ENCODE measurements at places on chromosomes 2 and 18. TPM values are rescaled to one million over a fixed set of nuclear protein-coding genes. Genes with fewer than 3 reads are reported as not detected.
A peak's percentile ranks its signal among the peaks of the same experiment; 100 is the strongest.

DNA sequence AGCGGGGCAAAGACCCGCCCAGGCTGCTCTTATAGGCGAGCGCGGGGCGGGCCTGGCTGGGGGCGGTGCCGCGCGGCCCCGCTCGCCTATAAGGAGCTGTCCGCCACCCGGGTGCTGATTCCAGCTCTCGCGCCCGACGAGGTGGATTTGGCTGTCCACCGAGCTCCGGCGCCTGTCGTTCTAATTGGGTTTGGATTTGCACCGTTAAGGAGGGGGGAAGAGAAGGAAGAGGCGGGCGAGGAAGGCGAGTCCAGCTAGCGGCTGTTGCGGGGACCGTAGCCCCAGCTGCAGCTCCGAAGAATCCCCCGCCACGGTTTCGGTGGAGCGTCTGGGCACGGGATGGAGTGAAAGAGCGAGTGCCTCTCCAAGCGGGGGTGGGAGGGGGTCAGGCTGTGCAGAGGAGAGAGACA lies at the start of gene CNTNAP5:
TSS of gene CNTNAP5 (plus strand) at position 117 of the 410 bp plus-strand sequence. CDS start 364 bp downstream, outside the sequence.
- DNase-seq = no peak

SERPINB4 gene
- not detected for polyA plus RNA-seq

- no peak for DNase-seq
Observed at GRCh38 chr18:68568364-68569155, 146.3 kb downstream of the TMX3 start.

DNA sequence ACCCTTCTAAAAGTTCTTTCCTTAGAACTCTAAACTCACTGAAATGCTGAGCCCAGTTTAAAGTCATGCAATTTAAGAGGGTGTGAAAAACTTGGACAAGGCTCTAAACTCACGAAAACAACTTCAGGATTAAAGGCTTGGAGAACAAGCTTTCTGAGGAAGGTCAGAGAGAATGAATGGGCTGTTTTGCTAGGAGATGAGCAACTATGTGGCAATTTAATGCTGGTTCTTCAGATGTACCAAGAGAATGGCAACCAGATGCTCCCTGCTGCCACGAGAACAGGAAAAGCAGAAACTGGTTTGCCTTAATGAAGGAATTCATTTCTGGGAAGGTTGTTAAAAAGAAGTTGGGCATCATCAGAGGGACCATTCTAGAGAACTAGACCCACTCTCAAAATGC lies 77.8 kb upstream of the PMAIP1 start:
- DNase-seq = no peak

DNA sequence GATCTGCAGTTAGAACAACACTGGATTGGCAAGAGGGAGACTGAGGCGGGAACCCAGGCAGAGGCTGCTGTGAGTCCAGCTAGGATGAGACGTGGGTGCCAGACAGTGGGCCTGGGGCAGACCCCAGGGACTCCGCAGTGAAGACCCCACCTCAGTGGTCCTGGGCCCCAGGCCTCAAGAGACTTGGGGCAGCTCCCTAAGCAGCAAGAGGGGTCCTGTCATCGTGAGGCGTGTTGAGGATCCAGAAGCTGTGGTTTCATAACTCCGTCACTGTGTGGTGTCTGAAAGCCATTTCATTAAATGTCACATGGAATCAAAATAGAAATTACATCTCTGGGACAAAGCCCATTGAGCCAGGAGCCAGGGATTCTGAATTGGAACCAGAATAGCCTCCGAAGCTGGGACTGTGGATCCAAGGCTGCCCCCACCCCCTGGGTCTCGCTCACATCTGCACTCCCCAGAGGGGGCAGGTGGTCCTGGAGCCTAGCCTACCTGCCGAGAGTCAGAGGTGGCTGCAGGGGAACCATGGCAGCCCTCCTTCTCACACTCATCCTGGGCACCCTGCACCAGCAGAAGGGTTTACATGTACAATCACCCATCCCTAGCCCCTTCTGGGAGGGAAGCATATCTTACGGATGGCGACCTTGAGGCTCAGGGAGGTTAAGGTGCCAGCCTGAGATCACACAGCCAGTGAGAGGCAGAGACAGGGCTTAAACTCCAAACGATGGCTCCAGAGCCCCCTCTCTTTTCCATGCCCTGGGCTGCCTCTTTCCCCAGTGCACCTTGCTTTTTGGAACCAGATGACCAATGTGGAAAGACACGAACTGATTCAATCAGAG lies 23.2 kb downstream of the RRM2 start:
- no peak for DNase-seq

ABCG5 gene
- polyA plus RNA-seq = 0.05 TPM

- DNase-seq = peak; percentile 59
Observed at GRCh38 chr2:150538651-150539201, 51.3 kb upstream of the RND3 start.

GRCh38 chr18:34493566-34494358 lies 216.3 kb upstream of the DTNA start:
- DNase-seq = no peak

DNA sequence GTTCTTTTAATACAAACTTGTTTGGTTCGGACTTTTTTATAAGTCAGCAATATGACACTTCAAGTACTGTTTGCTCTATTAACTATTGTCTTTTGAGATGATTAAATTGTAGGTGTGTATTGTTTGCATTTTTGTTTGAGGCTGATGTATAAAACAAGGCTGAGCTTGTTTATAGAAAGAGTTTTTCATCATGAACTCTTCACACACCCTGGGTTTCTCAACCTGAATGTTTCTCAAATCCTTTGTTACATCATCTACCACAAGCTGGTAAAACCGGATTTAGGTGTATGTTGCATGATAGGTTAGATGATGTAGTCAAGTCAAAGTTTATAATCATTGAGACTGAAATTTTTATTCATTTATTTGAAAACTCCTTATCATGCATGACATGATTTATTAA lies 335.2 kb upstream of the LRATD1 start:
- DNase-seq = no peak

DNA sequence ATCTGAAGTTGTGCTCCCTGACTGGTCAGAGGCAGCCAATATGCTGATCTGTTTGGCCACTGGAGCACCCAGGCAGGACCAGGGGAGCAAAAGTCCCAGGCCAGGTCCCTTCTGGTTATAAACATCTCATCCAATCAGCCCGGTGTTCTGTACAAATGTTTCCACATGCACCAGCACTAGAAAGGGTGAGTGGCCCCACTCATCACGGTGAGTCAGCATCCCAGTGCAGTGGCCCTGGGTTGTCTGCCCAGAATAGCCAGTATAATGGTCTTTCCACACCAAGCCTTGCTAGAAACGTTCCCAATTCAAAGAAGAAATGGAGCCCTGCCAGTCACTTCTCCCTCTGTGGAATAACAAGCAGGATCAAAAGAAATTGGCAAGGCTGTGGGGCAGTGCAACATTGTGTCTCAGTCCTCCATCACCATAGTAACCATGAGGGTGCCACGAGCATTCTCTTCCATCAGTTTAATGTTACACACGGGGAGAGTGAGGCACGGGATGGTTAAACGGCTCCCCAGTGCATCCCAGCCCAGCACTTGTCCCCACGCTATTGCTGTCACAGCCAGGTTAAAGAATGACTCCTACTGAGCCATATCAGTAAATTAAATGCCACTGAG lies 174.9 kb downstream of the SEPTIN10 start:
- no peak for DNase-seq

GRCh38 chr2:46865181-46865970 lies 50.2 kb downstream of the MCFD2 start:
- no peak for DNase-seq

FSHR gene
- 0.43 TPM for polyA plus RNA-seq

LOXHD1 gene
- polyA plus RNA-seq = 3.2 TPM

- no peak for DNase-seq
Observed at GRCh38 chr2:219638948-219639755, 11.7 kb downstream of the SLC4A3 start.

GRCh38 chr2:57890464-57890863 lies 156.1 kb upstream of the VRK2 start:
- DNase-seq = no peak

GRCh38 chr2:119476301-119477112 lies 44.9 kb downstream of the TMEM37 start:
- no peak for DNase-seq

CTDSP1 gene
- 95.5 TPM for polyA plus RNA-seq

- no peak for DNase-seq
Observed at GRCh38 chr2:47598476-47598875, 184.5 kb upstream of the MSH6 start.

DNA sequence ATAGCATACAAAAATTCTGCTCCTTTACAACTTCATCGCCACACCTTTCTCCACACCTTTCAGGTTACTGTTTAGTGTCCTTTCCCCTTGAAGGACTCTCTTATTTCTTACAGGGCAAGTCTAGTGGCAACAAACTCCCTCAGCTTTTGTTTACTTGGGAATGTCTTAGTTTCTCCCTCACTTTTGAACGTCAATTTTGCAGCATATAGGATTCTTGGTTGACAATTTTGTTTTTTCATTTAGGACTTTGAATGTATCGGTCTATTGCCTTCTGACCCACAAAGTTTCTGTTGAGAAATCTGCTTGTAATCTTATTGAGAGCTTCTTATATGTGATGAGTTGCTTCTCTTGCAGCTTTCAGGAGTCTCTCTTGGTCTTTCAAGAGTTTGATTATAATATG lies 43.5 kb downstream of the SLC39A10 start:
- DNase-seq = no peak

XIRP2 gene
- polyA plus RNA-seq = 201 TPM

RIT2 gene
- not detected for polyA plus RNA-seq

DNA sequence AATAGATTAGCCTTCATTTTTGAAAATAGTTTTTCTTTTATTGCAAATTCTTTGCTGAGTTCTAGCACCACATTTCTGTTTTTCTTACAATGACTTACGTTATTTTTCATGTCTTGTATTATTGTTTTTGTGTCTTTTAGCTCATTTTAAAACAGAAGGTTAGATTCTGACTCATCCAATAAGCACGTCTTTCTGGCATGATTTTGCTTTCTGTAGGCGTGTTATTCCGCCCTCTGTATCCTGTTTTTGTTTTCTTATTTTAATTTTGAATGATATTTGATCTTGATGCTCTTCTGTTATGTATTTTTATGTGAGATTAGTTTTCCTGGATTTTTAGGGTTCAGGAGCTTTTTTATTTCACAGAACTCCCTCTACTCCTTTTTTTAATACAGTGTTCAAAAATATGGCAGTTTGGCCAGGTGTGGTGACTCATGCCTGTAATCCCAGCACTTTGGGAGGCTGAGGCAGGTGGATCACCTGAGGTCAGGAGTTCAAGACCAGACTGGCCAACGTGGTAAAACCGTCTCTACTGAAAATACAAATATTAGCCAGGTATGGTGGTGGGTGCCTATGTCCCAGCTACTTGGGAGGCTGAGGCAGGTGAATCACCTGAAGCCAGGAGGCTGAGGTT lies 145.0 kb downstream of the CLIP4 start:
- no peak for DNase-seq

RNPEPL1 gene
- polyA plus RNA-seq = 33.2 TPM

DNA sequence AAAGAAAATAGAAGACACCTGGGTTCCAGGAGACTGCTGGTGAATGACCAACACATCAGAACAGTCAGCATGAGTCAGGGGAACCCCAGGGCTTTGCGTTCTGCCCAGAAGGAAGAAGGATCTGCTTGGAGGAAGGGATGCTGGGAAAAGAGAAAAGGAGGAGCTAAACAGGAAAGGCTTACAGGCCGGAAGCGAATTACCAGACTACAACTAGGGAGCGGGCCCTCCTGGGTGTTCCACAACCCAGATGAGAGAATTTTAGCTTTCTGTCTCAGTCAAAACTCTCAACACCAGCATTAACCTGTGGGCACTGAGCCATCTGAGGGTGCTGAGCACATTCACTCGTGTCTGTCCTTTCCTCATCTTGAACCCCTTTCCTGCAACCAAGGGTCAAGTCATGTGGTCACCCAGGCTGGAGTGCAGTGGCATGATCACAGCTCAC lies 19.2 kb downstream of the CDC42EP3 start:
- DNase-seq = no peak

DNA sequence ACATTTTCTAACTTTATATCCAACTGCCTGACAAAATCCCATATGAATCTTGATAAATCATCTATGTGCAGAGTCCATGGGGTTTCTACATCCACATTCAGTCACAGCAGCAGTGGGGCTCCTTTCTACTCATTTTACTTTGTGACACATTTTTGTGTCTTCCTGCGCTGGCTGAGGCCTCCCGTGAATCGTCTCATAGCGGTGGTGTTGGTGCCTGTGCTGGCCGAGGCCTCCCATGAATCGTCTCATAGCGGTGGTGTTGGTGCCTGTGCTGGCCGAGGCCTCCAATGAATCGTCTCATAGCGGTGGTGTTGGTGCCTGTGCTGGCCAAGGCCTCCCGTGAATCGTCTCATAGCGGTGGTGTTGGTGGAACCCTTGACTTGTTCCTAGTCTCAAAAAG lies 17.0 kb downstream of the SNED1 start:
- DNase-seq = no peak

DNA sequence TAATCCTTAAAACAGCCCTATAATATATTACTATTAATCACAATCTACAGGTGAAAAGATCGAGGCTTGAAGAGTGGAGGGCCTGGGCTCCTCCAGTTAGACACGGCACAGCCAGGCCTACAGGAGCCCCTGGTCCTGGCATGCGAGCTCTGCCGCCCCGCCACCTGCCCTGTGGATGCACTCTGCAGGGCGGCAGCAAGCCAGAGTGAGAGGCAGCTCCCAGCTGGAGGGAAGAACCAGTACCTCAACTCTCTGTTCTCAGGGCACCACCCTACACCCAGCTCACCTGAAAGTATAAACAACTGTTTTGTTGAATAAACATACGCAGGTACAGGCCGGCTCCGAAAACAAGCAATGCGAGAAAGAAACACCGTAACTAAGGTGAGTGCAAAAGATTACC lies 34.6 kb downstream of the EIPR1 start:
- DNase-seq = no peak

FSIP2 gene
- 0.89 TPM for polyA plus RNA-seq

KDM3A gene
- 65.4 TPM for polyA plus RNA-seq

ANKRD62 gene
- not detected for polyA plus RNA-seq

GRCh38 chr18:62370366-62370765 lies 45.3 kb downstream of the TNFRSF11A start:
- DNase-seq = peak; percentile 25
